HCT116 (cell line): ENCODE measurements at places on chromosomes 12 and 14.

GRCh38 chr14:103499709-103500108, 22.9 kb downstream of the CKB start:
- DNase-seq = no peak
- H3K4me1 ChIP-seq = no peaks in the 10 kb centered on the region
- no peak overlapping the region for H3K4me3 ChIP-seq
- no peak overlapping the region for H3K27ac ChIP-seq
- H3K27me3 ChIP-seq = no peaks in the 10 kb centered on the region

- H3K4me3 ChIP-seq = no peak overlapping the region
- DNase-seq = no peak
- H3K27ac ChIP-seq = no peak overlapping the region
- H3K27me3 ChIP-seq = no peaks in the 10 kb centered on the region
- no peaks in the 10 kb centered on the region for H3K36me3 ChIP-seq
- H3K4me1 ChIP-seq = no peaks in the 10 kb centered on the region
These were observed 77.5 kb downstream of the FAR2 start for GRCh38 chr12:29226616-29227015.

DNA sequence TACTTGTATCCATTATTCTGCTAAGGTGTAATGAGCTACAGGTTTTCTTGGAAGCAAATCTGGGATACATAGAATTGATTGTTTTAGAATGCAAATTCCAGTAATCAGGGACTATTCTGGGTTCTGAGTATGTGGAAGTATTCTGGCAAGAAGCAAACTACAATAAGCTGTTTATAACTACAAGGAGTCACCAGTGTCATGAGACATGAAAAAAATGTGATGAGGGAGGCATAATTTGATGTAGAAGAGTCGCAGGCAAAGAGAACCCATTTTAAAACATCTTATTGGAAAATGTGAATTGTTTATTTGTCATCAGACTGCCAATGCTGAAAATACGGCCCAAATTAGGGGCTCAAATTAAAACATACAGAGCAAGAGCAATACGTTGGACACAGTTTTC, 321.8 kb upstream of the E2F7 start:
- no peaks in the 10 kb centered on the region for H3K27me3 ChIP-seq
- H3K36me3 ChIP-seq = no peaks in the 10 kb centered on the region
- H3K27ac ChIP-seq = no peak overlapping the region
- no peaks in the 10 kb centered on the region for H3K4me1 ChIP-seq
- DNase-seq = no peak
- H3K4me3 ChIP-seq = no peak overlapping the region

DNA sequence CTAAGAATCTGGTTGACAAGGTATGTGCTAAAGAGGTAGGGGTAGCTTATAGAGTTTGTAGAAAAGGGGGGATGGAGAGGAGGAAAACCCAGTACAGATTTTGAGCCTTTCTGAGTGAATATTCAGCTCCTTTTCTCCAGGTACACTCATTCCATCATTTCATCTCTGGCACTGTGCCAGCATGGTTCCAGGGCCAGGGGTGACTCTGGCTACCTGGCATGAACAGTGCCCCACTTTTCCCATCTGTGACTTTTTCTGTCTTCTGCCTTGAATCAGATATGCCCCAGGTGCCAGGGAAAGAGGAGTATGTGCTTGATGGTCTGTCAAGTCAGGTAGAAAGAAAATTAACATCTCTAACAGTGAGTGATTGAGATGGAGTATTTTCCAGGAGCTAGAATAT, 175.7 kb downstream of the CACNA1C start:
- no peak for DNase-seq
- H3K27ac ChIP-seq = no peak overlapping the region
- H3K4me3 ChIP-seq = no peak overlapping the region
- no peaks in the 10 kb centered on the region for H3K36me3 ChIP-seq
- no peaks in the 10 kb centered on the region for H3K4me1 ChIP-seq

DNA sequence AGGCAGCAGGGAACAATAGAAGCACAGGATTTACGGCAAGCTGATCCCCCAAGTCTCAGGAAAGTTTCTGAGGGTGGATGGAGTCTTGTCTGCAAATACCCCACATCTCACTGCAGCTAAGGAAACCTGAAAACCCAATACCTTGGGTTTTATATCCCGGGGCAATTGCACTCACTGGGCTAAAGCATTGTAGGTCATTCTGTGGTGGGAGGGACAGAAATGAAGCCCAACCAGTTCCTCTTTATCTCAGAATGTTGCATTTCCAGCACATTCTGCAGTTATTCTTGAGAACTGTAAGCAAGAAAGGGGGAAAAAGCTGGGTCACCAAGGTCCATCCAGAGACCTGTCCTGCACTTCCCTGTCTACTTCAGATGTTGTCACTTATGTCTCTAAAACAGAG, 39.8 kb downstream of the C12orf42 start:
- no peak for DNase-seq
- no peak overlapping the region for H3K4me3 ChIP-seq
- H3K27me3 ChIP-seq = peaks cover 46% of the 10 kb centered on the region
- H3K27ac ChIP-seq = no peak overlapping the region
